ENCODE measurements at places on chromosomes 2 and 18.

- DNase-seq: no peak
These were observed 5.7 kb downstream of the MCFD2 start for GRCh38 chr2:46909771-46910419.

- no peak for DNase-seq
These were observed 4.0 kb upstream of the NOP58 start for GRCh38 chr2:202261531-202261930.

GRCh38 chr2:52539026-52539970 lies 1228.3 kb upstream of the CHAC2 start:
- DNase-seq: no peak

GRCh38 chr2:196183528-196184231 lies 12.3 kb upstream of the STK17B start:
- DNase-seq: no peak

DNA sequence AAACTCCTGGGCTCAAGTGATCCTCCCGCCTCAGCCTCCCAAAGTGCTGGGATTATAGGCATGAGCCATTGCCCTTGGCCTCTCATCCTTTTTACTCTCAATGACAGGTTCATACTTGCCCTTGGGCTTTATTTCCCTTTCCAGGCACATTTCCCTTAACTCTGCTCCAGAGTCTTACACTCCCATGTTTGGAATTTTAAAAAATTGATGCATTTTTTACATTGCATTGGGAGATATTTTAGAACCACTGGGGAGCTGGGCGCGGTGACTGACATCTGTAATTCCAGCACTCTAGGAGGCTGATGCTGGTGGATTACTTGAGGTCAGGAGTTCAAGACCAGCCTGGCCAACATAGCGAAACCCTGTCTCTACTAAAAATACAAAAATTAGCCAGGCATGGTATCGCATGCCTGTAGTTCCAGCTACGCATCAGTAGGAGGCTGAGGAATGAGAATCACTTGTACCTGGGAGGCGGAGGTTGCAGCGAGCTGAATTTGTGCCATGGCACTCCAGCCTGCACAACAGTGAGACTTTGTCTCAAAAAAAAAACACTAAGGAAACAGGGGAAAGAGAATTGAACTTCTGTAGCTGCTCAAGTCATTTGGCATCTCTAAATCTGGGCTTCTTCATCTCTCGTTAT lies 18.2 kb downstream of the TGIF1 start:
- no peak for DNase-seq

DNA sequence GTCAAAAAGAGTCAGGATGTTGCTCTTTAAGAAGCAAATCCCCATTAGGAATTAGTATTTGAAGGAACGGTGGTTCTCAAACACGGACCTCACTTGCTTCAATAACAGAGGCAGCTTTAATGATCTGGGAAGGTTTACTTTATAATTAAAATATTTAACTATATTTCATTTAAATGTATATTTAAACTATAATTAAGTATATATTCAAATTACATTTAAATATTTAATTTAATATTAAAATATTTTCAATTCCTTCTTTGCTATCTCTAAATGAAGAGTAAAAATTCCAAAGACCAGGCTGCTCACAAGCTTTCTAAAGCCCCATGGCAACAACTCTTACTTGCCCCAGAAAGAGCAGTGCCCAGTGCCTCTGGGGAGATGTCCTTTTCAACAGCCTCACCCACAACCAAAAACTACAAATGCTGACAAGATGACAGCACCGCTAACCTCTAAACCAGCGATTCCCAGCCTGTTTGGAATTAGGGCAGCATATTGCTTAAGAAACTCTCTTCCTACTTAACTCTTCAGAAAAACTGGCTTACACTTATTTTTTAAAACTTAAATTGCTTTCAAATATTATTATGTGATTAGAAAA lies 62.9 kb upstream of the POU3F3 start:
- no peak for DNase-seq

- DNase-seq: no peak
These were observed 221.0 kb upstream of the MMADHC start for GRCh38 chr2:149808556-149808955.

GRCh38 chr2:12155303-12156051 lies 409.0 kb downstream of the LPIN1 start:
- no peak for DNase-seq

GRCh38 chr2:237859533-237860272 lies at the start of gene RAMP1:
Gene RAMP1, plus strand, starts transcription at chr2:237859623. Its CDS starts 53 bp downstream, at chr2:237859676.
- DNase-seq: no peak

DNA sequence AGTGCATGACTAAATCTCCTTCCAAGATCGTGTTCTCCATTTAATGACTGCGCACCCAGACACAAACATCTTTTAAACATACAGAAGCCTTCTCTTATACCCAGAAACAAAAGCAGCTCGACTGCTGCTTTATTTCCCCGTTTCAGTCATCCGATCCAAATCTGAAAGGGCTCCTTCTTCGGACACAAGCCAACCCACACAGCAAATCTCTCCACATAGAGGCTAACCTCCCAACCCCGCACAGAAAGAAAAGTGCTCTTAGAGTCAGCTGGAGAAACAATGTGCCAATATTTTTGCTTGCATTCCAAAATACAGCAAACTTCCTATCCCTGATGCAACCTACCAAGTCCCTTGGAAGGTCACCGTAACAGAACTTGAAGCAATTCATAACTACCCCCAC lies 29.1 kb downstream of the GAREM1 start:
- no peak for DNase-seq

DNA sequence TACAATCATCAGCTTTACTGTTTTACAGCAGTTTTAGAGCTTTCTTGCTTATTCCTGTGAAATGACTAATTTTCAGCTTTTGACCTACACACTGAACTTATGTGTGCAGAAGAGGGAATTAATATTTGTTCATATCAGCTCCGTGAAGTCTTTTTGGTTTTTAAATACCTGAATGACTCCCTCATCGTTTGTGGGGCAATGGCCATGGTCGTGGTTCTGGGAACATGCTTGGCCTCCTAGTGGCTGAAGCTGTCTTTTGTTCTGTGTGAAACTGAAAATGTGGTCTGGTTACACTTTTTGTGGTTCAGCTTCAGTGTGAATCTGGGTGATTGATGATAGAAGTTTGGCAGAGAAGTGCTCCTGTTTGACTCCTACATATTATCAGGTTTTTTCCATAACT lies 408.1 kb downstream of the THSD7B start:
- no peak for DNase-seq

All from dorsolateral prefrontal cortex (tissue), 122 donors.